Right renal cortex interstitium (tissue), 3 donors: ENCODE measurements at places on chromosomes 11 and 22.
A peak's percentile ranks its signal among the peaks of the same experiment; 100 is the strongest.

DNA sequence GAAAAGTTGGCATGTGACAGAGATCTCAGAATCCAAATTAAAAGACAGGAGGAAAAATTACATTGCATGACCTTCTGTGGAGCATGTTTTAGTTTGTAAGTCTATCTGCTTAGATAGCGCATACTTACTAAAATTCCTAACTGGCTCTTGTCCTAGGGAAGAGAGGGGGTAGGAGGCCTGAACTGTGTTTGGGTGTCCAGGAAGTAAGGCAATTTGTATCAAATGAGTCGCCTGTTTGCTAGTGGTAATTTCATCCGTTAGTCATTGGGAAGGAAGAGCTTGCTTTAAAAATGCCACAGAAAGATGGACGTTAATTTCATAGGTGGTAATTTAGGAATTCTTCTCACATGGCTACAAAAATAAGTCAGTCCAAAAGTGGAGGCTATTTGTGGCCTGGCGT is 18.5 kb downstream of the GRK3 start:
- DNase-seq: no peak

GRCh38 chr11:34037016-34037415 is 14.5 kb upstream of the CAPRIN1 start:
- DNase-seq: no peak

- DNase-seq: no peak
Observed at GRCh38 chr22:32745251-32745995, 56.1 kb upstream of the TIMP3 start.

- no peak for DNase-seq
Observed at GRCh38 chr22:37462436-37462835, 23.7 kb downstream of the MFNG start.

GRCh38 chr11:45607995-45608394 is 57.4 kb downstream of the CHST1 start:
- DNase-seq: peak; percentile 23

GRCh38 chr22:29732883-29733282 is 13.1 kb downstream of the CABP7 start:
- no peak for DNase-seq
